ENCODE measurements at places on chromosomes 7 and 10. TPM values are rescaled to one million over a fixed set of nuclear protein-coding genes. Genes with fewer than 3 reads are reported as not detected.

SDK1 gene
- total RNA-seq = 225 TPM

GRCh38 chr10:30111340-30112022 is 52.1 kb upstream of the JCAD start:
- H3K27me3 ChIP-seq = no peaks in the 10 kb centered on the region
- no peaks in the 10 kb centered on the region for H3K36me3 ChIP-seq
- H3K4me1 ChIP-seq = peaks cover 3% of the 10 kb centered on the region
- H3K27ac ChIP-seq = no peak overlapping the region

DNA sequence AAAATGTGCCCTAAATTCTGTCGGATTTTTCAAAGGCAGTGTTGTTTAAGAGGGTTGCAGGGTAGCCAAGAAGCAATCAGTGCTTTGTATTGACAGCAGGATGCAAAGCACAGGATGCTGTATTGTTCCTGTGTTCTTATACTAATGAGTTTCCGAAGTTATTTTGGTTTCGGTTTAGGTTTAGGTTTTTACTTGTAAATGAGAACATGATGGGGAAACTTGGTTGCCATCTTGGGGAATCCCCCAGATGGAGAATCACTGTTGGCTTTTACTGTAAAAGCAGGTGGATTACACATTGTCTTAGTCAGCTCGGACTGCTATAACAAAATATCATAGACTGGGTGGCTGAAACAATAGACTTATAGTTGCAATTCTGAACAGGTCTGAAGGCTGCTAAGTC is 72.1 kb downstream of the INHBA start:
- H3K4me3 ChIP-seq = no peak overlapping the region
- H3K27me3 ChIP-seq = no peaks in the 10 kb centered on the region
- H3K4me1 ChIP-seq = no peaks in the 10 kb centered on the region

DNA sequence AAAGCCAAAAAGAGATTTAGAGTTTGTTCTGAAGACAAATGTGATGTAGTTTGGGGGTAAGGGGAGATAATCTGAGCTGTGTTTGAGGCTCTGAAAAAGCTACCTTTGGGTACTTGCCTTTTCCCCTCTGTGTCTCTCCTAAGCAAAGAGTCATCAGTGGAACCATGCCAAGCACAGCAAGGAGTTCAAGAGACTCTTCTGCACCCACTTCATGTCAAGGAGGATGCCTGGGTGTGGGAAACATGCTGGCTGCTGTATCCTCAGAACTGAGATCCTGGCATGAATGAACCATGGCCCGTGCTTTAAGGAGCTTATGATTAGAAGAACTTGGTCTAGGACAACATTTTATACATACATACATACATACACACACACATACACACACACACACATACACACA is 142.9 kb downstream of the NOC3L start:
- no peak overlapping the region for H3K4me3 ChIP-seq
- no peak for DNase-seq
- no peaks in the 10 kb centered on the region for H3K4me1 ChIP-seq

DNA sequence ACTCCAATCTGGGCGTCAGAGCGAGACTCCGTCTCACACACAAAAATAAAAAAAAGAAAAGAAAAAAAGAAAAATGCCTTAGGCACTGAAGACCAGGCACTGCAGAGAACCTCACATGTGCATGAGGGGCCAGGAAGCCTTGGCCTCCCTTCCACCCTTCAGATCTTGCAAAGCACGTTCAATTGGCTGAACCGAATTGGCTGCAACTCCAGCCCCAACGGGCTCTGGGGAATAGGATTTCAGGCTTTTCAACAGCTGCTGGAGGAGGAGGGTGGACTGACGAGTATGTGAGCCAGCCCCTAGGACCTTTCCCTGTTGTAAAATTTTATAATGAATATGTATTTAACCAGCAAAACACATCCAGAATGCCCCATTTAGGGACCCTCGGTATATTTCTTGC is 16.7 kb downstream of the TMEM120A start:
- H3K4me3 ChIP-seq = no peak overlapping the region
- H3K27ac ChIP-seq = peak overlapping the region; percentile 31
- peaks cover 3% of the 10 kb centered on the region for H3K4me1 ChIP-seq
- H3K36me3 ChIP-seq = no peaks in the 10 kb centered on the region
- no peaks in the 10 kb centered on the region for H3K27me3 ChIP-seq

- no peak for DNase-seq
- peaks cover 7% of the 10 kb centered on the region for H3K27me3 ChIP-seq
- no peak overlapping the region for H3K4me3 ChIP-seq
- H3K27ac ChIP-seq = no peak overlapping the region
These were observed 19.8 kb downstream of the VOPP1 start for GRCh38 chr7:55552320-55553023.
